ENCODE measurements at places on chromosomes 1 and 21. TPM values are rescaled to one million over a fixed set of nuclear protein-coding genes. Genes with fewer than 3 reads are reported as not detected.
A peak's percentile ranks its signal among the peaks of the same experiment; 100 is the strongest.

DNA sequence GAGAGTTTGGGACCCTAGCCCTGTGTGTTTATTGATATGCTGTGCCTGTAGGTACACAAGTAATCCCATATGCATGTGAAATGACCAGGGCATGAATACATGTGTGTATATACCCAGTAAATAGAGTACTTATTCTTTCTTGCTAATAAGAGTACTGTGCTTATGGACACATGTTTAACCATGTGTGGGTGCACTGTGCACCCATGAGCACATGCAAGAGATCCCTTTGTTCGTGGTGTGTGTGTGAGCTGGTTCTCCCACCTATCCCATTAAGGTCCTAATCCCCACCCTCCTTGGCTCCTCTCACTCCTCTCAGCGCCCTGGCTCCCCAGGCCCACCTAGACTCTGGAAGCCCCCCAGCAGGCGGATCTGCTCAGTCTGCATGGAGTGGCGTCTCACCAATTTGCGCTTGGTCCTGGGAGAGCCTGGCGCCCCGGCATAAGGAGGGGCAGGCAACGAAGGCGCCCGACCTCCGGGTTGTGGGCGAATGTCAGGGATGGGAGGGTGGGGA lies 2.2 kb upstream of the LIX1L start:
- no peak for DNase-seq
- H3K4me1 ChIP-seq = no peaks in the 10 kb centered on the region
- peak overlapping the region; percentile 55 for H3K4me3 ChIP-seq
- H3K27me3 ChIP-seq = no peaks in the 10 kb centered on the region

DNA sequence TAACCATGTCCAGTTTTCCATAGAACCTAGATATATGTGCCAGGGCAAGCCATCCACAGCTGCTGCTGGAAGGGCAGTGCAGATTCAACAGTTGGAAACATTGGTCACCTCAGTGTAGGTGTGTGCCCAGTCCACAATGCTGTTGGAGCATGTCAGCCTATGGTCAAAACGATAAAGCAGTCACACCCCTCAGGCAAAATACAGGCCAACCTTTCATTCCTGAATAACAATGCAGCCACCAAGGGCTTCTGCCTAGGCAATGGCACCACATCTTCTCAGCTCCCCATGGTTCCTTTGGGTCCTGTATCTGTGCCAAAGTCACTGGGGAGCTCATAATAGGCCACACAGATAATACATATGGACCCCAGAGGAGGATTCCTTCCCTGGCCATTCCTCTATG lies 15.1 kb upstream of the TBX19 start:
- DNase-seq = no peak
- no peak overlapping the region for H3K27ac ChIP-seq
- H3K4me1 ChIP-seq = no peaks in the 10 kb centered on the region
- no peak overlapping the region for H3K4me3 ChIP-seq

DNA sequence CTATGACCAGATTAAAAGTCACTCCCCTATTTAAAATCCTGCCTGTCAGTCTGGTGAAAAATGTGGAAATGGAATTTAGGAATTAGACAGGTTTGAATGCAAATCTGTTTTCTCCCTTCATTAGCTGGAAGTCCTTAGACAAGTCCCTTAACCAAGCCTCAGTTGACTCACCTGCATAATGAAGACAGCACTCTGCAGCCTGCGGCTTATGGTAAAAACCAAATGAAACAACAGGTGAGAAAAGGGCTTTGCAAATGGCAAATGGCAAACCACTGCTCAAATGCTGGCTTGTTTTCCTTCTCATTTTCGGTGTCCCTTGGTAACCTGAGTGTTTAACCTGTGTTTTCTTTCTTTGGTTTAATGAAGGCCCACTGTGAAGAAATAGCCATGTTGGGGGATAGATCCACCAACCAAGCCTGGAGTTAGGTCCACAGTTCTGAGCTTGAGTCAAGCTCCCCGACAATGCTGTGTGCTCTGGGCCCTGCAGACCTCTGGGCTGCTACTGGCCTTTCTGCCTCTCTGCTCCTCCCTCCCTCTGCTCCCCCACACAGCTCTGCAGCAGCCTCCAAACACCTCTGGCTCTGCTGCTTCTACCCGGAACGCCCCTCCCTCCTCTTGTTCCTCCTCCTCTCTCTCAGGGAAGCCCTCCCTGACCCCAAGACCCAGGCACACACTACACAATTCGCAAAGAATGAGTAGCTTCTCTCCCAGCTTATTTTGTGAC lies 641.8 kb downstream of the MATN1 start:
- no peak for DNase-seq
- no peak overlapping the region for H3K4me3 ChIP-seq
- no peaks in the 10 kb centered on the region for H3K4me1 ChIP-seq
- no peaks in the 10 kb centered on the region for H3K36me3 ChIP-seq

DNA sequence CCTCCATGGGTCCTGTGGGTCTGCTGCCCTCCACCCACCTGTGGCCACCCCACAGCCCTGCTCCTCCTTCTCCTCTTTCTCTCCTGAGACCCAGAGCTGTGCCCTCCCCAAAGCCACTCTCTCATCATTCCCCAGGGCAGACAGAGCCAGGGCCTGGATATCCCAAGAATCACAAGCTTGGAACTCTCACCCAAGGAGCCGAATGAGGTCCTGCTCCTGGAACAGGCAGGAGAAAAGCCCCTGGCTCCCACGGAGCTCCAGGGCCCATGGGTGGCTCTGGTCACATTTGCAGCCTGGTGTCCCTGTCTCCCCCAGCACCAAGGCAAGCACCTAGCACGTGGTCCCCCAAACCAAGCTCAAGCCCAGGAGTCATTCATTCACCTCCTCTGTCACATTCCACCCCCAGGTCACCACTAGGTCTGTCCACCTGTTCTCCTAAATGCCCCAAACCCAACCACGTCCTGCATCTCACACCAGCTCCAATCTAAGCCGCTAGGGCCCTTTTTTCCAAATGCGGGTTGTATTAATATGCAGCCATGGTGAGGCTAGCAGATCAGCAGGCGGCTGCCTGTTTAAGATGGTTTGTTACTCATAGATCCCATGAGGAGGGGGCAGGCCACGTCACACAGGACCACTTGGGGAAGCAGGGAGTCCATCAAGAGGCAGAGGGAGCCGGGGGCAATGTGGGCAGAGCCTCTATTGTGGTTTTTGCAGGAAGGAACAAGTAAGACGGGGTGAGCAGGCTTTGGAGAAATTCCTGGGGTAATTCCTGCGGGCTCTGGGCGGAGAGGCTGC lies 215.5 kb upstream of the VAMP3 start:
- no peak overlapping the region for H3K4me3 ChIP-seq
- no peak for DNase-seq
- no peak overlapping the region for H3K27ac ChIP-seq
- no peaks in the 10 kb centered on the region for H3K27me3 ChIP-seq

DNA sequence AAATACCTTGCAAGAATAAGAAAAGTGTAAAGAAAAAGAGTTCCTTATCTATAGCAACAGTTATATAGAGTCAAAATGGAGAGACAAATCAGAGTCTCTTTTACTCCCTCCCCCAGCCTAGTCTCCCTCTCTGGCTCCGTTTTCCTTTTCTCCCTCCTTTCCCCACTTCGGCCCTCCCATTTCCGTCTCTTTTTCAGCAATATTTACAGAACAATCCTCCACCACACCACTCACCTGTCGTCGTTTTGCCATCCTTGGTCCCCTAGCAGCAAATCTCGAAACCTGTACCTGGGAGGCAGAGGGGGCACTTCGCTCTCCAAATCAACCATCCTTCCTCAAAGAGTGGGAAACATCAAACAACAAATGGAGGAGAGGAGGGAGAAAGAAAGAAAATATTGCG lies 259 bp downstream of the KCNT2 start:
- H3K4me3 ChIP-seq = peak overlapping the region; percentile 55
- H3K27ac ChIP-seq = peak overlapping the region; percentile 66
- DNase-seq = no peak
- no peaks in the 10 kb centered on the region for H3K36me3 ChIP-seq
- H3K4me1 ChIP-seq = peaks cover 9% of the 10 kb centered on the region
- no peaks in the 10 kb centered on the region for H3K27me3 ChIP-seq

Gene TFF2
- 0.42 TPM for total RNA-seq

Gene FAM151A
- 5.3 TPM for total RNA-seq

- no peaks in the 10 kb centered on the region for H3K4me1 ChIP-seq
- no peak overlapping the region for H3K27ac ChIP-seq
- H3K4me3 ChIP-seq = no peak overlapping the region
- DNase-seq = no peak
- H3K27me3 ChIP-seq = no peaks in the 10 kb centered on the region
- H3K36me3 ChIP-seq = no peaks in the 10 kb centered on the region
These were observed 249.3 kb downstream of the TNR start for GRCh38 chr1:175494011-175494554.

Gene PPIAL4G
- total RNA-seq = not detected

Measured in right lobe of liver (tissue), 6 donors.